ENCODE measurements at places on chromosomes 7 and 10.

DNA sequence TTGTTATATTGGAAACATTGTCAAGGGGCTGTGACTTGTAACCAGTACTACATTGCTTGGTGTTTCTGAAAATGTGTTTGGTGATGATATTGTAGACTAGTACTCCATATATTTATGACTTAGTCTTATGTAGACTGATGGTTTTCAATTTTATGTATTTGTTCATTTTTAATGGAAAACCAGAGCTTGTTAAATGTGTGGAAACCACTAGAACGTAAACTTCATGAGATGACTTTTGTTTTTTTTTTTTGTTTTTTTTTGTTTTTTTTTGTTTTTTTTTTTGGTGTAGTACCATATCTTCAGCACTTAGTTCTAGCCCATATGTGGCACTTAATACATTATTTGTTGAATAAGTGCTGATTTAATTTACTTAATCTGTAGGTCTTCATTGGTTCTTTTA, 518.6 kb downstream of the AUTS2 start:
- DNase-seq, result no peak

GRCh38 chr10:50527442-50528043, 96.2 kb downstream of the SGMS1 start:
- DNase-seq, result no peak

GRCh38 chr7:96718107-96719003, 8.7 kb upstream of the SEM1 start:
- DNase-seq, result no peak

DNA sequence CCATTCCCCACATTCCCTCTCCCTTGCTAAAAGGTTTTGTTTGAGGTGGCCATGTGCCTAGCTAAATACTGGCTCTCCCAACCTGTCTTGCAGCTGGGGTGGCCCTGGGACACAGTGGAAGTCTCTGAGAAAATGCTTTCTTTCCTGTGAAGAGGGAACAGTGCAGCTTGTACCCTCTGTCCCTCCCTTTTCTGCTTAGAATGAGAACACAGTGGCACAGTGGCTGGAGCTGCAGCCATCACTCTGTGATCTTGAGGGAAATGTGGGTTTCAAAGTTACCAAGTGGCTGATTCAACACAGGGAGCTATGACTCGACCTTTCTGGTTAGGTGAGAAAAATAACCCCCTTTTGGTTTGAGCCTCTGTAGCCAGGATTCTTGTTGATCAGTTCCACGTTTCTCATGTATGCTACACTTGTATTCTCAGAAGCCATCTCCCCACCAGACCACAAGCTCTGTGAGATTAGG, 62.7 kb upstream of the CARD11 start:
- no peak for DNase-seq

GRCh38 chr7:132879579-132879978, 202.3 kb downstream of the CHCHD3 start:
- no peak for DNase-seq

- no peak for DNase-seq
These were observed 21.4 kb downstream of the LEP start for GRCh38 chr7:128262273-128263028.

DNA sequence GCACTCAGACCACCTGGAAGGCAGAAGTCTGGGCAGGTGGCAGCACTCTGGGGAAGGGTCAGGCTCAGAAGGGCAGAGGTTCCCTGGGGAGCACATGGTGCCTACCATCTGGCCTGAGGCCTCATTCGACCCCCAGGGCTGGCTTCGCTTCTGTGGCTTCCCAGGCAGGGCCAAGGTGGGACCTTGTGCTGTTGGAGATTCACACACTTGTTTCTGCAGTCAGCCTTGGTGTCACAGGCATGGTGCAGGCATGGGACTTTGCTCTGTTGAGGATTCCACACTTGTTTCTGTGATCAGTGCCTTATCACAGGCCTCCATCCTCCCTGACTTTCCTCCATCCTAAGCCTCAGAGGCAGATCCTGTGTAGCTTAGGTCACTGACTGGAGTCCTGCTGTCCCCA, 11.3 kb upstream of the FAM241B start:
- DNase-seq, result no peak

- DNase-seq, result no peak
These were observed 31.0 kb downstream of the TES start for GRCh38 chr7:116241291-116241690.

GRCh38 chr7:54697659-54698186, 61.3 kb downstream of the SEC61G start:
- no peak for DNase-seq

GRCh38 chr10:129945941-129946760, 17.9 kb downstream of the EBF3 start:
- DNase-seq, result no peak

GRCh38 chr10:1608851-1609647, 128.3 kb downstream of the ADARB2 start:
- no peak for DNase-seq

DNA sequence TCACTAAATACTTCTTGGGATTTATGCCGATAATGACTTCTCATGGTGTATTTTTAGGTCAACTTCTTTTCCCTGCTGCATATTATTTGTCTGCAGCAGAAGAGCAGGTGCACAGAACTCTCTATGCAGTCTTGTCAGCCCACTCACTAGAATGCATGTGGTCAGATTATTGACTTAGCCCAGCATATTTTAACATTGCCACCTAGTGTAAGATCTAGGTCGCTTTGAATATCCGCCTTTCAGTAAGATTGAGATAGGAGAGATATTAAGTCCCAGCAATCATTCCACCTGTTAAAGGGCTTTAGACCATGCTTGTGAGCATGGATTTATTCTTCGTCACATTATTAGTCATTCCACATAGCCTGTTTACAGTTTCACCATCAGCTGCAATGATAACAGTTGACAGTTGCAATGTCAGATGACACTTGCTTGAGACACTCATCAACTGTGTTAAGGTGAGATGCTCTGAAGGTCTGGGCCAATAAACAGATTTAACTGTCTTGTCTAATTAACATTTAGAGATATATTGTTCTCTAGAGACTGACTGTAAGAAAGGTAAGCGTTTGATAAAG, 491.7 kb downstream of the ARL4A start:
- no peak for DNase-seq

GRCh38 chr7:42720012-42720411, 191.9 kb downstream of the C7orf25 start:
- no peak for DNase-seq

- DNase-seq, result no peak
These were observed 75.2 kb downstream of the WAPL start for GRCh38 chr10:86446440-86446839.

GRCh38 chr7:69436946-69437345, 161.3 kb upstream of the AUTS2 start:
- no peak for DNase-seq

- no peak for DNase-seq
These were observed 71.9 kb downstream of the C10orf105 start for GRCh38 chr10:71647526-71648253.

DNA sequence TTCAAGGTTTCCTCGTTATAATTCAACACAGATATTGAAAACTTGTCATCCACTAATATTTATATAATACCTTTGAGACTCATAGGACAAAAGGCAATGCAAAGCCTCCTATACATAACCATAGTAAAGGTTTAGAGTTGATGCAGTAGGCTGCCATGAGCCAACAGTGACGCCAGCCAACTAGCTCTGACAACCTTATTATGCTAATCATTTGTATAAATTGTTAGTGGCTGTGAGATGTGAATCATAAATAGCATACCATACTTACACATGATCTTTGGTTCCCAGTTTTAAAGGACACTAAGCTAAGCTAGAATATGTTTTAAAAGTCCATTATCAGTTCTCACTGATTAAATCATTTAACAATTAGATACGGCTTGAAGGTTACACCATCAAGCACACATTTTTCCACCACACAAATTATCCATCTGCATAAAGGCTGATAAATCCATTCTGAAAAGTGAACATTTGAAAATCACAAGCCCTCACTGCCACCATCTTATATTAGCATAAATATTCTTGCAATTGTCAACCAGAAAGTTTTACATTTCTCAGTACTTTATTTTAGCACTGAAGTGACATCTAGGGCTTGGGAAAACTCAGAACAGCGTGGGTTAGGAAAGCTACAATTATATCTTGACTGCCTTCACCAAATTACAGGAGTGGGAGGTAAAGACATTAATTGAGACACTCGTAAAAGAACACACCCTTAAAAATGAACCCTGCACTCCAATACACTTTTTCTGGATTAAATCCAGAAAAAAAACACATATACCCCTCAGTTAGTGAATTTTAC, 30.7 kb downstream of the COA1 start:
- no peak for DNase-seq

- DNase-seq, result no peak
These were observed 14.4 kb upstream of the WBP1L start for GRCh38 chr10:102729029-102730026.

DNA sequence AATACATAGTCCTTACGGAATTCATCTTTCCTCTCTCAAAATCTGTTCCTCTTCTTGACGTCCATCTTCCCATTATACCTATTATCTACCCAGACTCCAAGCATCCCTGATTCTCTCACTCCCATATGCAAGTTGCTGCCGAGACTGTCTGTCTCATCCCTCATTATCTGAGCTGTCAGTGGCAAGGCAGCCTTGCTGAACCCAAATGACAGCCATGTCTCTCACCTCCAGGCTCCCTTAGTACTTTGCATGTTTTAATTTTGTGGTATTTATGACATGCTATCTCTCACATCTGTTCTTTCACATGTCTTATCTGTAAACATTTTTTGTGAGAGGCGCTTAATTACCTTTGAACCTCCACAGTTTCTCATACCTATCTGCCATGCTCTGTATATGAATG, 54.4 kb upstream of the IFRD1 start:
- DNase-seq, result no peak

DNA sequence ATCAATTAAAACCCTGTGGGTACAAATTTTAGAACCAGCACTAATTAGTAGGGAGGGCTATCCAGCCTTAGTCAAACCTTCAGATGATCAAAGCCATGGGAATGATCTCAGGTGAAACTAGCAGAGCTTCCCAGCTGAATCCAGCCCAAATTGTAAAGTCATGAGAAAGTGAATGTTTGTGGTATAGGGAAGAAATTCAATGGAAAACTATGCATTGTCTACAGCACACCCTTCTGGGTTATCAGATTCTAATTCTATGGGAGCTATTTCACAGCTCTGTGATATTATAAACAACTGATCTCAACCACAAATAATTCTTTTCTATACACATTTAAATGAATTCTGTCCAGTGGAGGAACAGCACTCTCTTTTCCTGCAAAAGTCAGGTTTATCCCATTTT, 24.6 kb upstream of the BMPER start:
- DNase-seq, result no peak

DNA sequence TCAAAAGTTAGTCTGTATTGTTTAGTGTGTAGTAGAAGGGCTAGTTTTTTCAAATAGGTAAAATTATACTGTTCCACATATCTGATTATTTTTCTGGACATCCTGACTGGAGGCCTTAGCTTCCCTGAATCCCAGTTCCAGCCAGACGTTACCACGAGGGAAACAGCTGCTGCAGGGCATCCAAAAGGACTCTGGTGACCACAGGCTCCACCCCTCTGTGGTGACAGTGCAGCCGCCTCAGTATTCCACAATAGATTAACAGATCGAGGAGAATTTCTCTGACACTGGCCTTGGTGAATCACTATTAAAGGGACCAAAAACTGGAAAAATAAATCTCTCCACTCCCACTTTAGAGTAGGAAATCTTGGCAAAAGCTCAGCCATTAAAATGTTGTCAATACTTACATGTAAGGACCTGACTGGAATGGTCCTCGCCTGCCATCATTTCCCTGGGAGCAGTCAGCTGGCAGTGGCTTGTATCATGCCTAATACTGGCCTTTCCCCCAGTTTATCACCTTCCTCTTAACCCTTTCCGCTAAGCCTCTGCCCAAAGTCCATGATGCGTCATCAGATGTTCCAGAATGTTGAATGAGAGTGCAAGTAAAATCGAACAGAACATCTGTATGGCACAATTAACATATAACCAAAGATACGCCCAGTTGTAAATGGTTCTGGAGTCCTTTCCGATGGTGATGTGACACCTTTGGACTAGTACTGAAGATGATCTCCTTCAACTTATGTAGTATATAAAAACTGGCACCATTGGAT, 31.6 kb downstream of the ENO4 start:
- no peak for DNase-seq

DNA sequence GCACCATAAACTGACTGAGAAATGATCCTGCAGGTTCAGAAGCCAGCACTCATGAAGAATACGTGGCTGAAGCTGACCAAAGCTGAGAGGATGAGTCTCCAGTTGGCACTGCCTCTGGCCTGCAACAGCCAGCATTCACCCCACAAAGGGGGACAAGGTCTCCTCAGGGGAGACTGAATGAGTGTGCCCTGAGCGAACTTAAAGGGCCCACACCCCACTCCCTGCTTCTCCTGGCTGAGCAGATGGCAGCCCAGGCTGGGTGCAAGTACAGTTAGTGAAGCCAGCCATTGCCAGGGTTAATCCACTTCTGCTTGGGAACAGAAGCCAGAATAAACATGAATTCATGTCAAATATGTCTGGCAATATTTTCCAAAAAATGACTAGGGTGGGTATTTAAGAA, 98.1 kb downstream of the PPP1R17 start:
- no peak for DNase-seq

DNA sequence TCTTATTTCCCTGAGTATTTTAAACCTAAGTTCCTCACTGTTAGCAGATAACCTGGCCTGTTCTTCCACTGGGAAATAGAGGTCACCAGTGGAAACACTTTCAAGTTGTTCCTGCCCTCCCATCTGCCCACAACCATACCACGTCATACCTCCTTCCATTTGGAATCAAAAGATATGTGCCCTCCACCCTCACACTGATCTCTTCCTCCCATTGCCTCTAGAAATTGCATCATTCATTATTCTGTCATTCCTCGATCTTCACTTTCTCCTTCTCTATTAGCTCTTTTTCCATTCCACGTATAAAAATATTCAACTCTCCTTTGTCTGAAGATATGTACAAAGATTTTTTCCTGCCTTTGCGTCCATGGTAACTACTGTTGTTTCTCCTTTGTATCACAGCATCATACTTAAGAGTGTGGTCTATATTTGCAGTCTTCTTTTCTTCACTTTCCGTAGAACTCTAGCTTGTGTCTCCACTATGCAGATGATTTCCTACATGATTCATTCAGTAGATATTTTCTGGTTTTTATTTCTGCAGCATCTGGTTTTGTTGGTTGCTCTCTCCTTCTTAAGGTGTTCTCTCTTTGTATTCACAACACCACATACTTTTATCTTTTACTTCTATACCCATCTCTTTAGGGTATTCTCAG, 312.3 kb downstream of the REEP3 start:
- no peak for DNase-seq

GRCh38 chr7:18511351-18512140, 16.0 kb downstream of the HDAC9 start:
- DNase-seq, result no peak

GRCh38 chr7:31651234-31652062, 35.6 kb upstream of the PPP1R17 start:
- DNase-seq, result no peak

GRCh38 chr7:22884911-22885788, 62.5 kb upstream of the TOMM7 start:
- DNase-seq, result no peak

DNA sequence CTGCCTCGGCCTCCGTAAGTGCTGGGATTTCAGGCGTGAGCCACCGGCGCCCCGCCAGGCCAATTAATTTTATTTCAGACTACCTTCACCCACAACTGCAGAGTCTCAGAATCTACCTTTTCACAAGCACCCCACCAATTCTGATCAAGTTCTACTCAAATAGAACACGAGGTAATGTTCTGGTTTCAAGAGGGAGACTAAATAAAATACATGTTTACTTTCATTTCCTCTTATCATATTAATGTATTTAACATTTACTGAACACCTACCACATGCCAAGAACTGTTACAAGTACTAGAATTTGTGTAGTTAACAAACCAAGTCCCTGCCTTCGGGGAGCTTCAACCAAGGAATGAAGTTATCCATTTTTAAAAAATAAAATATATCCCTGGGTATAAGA, 25.5 kb upstream of the RGS10 start:
- DNase-seq, result no peak

GRCh38 chr7:69719717-69720116, 121.4 kb downstream of the AUTS2 start:
- DNase-seq, result no peak
